A549 treated with GW870086 at 1 μM for 4 hours (cell line): ENCODE measurements at places on chromosomes 2 and 18. TPM values are rescaled to one million over a fixed set of nuclear protein-coding genes. Genes with fewer than 3 reads are reported as not detected.

The RNF25 gene
- 46.9 to 55.8 TPM (median 48.2 TPM) in 5 replicates for total RNA-seq

The E2F6 gene
- total RNA-seq, result 24.0 to 26.4 TPM (median 24.3 TPM) in 5 replicates

The FEV gene
- not detected in 5 replicates for total RNA-seq

The CCDC138 gene
- total RNA-seq, result 7.2 to 9.8 TPM (median 7.5 TPM) in 5 replicates
